ENCODE measurements at places on chromosomes 13 and 19. TPM values are rescaled to one million over a fixed set of nuclear protein-coding genes. Genes with fewer than 3 reads are reported as not detected.

GRCh38 chr19:18287836-18288772 is 6.7 kb upstream of the JUND start:
- H3K27me3 ChIP-seq: no peaks in the 10 kb centered on the region
- H3K36me3 ChIP-seq: no peaks in the 10 kb centered on the region
- H3K4me3 ChIP-seq: no peak overlapping the region
- H3K4me1 ChIP-seq: peaks cover 8% of the 10 kb centered on the region

DNA sequence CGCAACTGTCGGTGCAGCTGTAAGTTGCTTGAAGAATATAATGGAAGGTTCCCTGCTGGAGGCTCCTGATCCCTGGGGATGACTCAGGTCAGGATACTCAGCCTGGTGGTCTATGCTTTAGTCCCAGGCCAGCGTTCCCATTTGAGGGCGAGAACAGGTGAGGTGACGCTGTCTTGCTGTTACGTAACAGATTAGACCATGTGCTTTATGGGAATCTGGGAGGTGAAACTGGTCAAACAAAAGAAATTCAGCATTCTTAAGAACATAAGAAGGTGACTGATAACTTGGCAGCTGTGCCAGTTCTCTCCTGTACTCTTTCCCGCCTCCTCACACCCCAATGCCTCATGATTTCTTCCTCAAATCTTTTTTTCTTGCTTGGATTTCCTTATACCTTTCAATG is at the start of gene CXCL17:
CXCL17 (minus strand) TSS at position 114 of the 400 bp plus-strand sequence. CDS start 114 bp downstream, outside the sequence.
- peak within 1 kb of the TSS; percentile 82 for H3K27ac ChIP-seq
- H3K4me1 ChIP-seq: peaks cover 30% of the 10 kb centered on the region
- H3K27me3 ChIP-seq: no peaks in the 10 kb centered on the region
- peak within 1 kb of the TSS; percentile 5 for H3K4me3 ChIP-seq
- DNase-seq: no peak
- H3K36me3 ChIP-seq: no peaks in the 10 kb centered on the region

GRCh38 chr13:26616126-26616525 is 58.6 kb downstream of the WASF3 start:
- H3K27ac ChIP-seq: no peak overlapping the region
- no peaks in the 10 kb centered on the region for H3K36me3 ChIP-seq
- no peaks in the 10 kb centered on the region for H3K4me1 ChIP-seq
- no peak overlapping the region for H3K4me3 ChIP-seq
- DNase-seq: no peak
- H3K27me3 ChIP-seq: no peaks in the 10 kb centered on the region

DNA sequence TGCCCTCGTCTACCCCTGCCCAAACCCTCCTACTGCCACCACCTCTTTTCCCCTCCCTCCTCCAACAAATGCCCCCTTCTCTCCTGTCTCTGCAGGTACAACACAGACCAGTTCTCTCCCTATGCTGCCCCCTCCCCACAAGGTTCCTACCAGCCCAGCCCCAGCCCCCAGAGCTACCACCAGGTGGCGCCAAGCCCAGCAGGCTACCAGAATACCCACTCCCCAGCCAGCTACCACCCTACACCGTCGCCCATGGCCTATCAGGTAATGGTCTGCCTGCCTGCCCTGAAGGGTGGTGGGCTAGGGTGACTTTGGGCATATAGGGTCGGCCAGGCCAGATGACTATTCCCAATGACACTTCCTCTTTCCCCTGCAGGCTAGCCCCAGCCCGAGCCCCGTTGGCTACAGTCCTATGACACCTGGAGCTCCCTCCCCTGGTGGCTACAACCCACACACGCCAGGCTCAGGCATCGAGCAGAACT is 6.5 kb upstream of the TIMM50 start:
- no peak overlapping the region for H3K4me3 ChIP-seq
- no peaks in the 10 kb centered on the region for H3K27me3 ChIP-seq
- peaks cover 40% of the 10 kb centered on the region for H3K36me3 ChIP-seq
- no peak overlapping the region for H3K27ac ChIP-seq

KLK13 gene
- 9.3 TPM for total RNA-seq

LCP1 gene
- total RNA-seq: 227 TPM
